AG09319 (cell line): ENCODE measurements at places on chromosomes 7 and 10.

GRCh38 chr7:2059964-2060700 lies 172.6 kb downstream of the MAD1L1 start:
- DNase-seq = no peak

DNA sequence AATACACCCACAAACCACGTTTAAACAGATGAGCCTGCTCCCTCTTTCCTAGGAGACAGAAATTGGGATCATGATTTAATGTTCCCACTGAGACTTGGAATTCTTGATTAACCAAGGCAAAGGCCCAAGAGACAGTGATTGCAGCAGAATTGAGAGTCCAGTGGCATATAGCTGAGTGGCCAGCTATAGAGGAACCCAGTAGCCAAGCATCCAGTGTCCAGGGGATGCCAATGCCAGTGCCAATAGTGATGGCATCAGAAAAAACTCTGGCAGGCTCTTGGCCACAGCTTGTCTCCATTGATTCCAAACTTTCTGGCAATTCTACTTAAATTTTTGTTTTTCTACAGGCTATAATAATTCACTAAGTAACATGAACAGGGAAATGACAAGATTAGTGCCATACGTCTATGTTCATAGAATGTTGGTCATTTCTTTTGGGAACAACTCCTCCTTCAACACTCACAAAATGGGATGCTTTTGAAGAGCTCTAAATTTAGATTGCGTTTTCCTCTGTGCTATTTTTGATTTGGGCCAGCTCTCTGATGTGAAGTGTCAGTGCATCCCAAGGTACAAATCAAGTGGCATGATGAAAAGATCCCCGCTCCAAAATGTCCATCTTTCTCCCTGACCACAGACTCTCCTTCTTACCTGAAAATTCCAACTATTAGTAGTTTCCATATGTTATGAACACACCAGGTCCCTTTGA lies 83.1 kb upstream of the A1CF start:
- DNase-seq = no peak

GRCh38 chr10:47294057-47294456 lies 5.9 kb upstream of the GDF10 start:
- DNase-seq = no peak

GRCh38 chr10:50604049-50604640 lies 19.6 kb downstream of the SGMS1 start:
- no peak for DNase-seq

GRCh38 chr10:14374745-14375445 lies 44.2 kb upstream of the FRMD4A start:
- DNase-seq = no peak

DNA sequence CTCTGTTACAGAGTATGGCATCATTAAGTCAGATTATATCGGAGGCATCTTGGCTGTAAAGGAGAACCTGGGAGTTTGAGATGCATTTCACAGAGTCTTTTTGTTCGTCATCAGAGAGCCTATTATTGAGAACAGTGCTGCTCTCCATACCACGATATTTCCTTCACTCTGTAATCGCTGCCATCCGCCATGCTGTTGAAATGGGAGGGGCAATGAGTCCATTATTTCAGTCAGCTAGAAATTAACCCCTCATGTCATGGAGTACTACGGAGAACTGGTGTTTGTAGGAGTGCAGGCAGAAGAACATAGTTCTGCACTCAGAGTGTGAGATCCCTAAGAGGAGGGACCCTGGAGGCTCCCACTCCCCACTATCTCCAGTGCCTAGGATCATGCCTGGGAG lies 59.2 kb downstream of the SLC16A12 start:
- no peak for DNase-seq

- peak; percentile 52 for DNase-seq
Observed at GRCh38 chr7:83936056-83936708, 258.4 kb downstream of the SEMA3A start.

DNA sequence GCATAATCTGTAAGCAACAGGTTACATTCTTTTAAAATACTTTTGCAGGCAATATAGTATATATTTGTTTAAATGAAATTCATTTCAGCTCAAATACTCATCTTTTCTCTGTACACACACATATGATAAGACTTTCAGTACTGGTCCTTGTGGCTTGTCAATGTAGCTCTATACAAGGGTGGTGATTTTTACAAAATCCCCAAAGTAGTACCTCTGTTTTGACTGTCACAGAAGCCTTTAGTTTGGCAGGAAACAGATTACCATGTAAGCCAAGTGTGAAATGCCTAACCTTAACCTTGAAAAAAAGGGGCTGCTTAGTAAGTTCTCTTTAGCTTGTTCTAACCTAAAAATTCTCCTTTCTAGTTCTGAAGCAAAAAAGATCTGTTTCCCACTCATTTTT lies 87.9 kb downstream of the KCND2 start:
- DNase-seq = no peak

GRCh38 chr7:86164827-86165226 lies 478.9 kb upstream of the GRM3 start:
- no peak for DNase-seq

DNA sequence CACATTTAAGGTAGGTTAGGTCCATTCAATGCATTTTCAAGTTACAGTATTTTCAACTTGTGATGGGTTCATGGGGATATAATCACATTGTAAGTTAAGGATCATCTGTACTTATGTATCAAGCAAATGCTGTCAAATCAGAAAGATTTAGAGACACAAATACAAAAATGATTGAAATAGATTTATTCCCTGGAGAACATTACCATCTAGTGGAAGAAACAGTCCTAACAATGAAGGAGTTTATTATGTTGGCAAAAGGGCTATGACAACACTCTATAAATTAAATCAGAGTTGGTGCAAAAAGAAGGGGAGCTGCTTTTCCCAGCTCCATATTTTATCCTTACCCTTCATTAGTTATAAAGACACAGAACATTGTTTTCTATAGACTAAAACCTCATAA lies 69.0 kb downstream of the PRSS58 start:
- DNase-seq = no peak

- DNase-seq = no peak
Observed at GRCh38 chr7:49333180-49333881, 409.0 kb downstream of the CDC14C start.

- DNase-seq = no peak
Observed at GRCh38 chr10:24237801-24238395, 29.0 kb downstream of the KIAA1217 start.

DNA sequence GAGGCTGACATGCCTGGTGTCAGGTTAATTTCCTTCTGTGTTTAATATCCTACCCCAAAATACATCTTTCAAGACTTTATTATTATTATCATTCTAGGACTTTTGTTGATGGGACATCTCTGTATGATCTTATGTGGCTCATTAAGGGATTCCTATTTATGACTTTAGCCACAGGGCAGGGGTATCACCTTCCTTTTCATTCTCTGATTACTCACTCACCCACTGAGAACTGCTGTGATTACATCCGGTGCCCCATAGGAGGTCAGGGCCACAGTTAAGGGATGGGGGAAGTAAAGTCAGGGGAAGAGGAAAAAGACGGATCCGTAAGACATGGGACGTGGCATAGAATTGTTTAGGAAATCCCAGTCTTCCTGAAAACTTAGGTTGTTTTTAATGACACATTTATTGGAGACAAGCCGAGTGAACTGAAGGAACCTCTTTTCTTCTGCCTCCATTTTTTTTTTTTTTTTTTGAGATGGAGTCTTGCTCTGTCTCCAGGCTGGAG lies 61.0 kb upstream of the PITRM1 start:
- no peak for DNase-seq

DNA sequence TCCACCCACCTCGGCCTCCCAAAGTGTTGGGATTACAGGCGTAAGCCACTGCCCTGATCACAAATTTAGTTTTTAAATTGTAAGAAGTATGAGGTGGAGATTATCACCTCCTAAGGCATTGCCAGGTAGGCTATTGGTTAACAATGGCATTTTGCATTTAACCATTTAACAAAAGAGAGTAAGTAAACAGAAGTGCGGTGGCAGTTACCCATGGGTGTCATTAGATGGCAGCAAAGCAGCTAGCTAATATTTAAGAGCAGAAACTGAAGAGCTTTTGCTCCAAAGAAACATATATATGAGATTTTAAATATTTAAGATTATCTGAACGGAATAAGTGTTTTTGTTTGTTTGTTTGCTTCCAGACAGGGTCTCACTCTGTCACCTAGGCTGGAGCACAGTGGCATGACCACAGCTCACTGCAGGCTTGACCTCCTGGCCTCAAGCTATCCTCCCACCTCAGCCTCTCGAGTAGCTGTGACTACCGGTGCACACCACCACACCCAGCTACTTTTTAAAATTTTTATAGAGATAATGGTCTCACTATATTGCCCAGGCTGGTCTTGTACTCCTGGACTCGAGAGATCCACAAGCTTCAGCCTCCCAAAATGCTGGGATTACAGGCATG lies 325.5 kb upstream of the C7orf33 start:
- DNase-seq = no peak

GRCh38 chr10:8183241-8183704 lies 128.8 kb downstream of the GATA3 start:
- DNase-seq = no peak

DNA sequence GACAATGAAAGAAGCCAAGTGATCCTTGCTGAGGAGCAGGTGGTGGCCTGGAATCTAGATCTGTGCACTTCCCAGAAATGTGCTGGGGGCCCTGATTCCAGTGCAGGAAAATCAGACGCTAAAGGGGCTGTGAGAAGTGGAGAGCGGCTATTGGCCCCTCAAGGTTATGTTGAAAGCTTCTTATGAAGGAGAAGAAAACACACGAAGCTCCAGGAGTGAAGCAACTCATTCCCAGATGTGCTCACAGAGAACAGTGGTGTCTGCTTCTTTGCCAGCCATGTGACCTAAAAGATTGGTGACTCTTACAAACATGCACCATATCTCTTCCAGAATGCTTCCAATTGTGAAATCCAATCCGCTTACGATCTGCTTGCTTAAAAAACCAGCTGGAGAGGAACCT lies 679.3 kb upstream of the IGFBP3 start:
- no peak for DNase-seq

GRCh38 chr7:34757570-34758110 lies 99.6 kb downstream of the NPSR1 start:
- no peak for DNase-seq

DNA sequence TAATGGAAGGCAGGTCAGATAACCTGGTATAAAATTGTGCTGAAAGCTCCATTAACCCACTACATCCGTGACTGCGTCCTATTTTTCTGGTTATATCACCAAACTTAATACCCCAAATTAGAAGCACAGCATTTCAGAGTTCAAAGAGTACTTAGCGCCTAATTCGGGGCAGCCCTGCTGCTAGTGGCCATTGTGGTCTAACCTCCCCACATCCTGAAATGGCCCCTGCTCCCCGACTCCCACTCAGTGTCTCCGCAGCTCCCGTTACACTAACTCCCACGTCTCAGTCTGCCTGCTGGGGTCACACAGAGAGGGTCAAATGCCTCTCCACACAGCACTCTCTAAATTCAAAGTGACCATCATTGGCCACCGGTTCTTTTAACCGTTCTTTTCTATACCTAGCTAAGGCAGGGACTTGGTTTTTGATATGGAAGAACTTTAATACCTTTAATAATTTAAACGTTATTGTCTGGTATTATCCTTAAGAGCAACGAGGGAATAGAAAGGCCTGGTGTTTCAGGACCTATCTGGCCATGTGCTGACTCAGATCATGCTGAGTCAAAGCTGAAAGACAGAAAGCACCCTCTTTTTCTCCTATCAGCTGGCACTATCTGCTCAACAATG lies 117.1 kb downstream of the KMT2E start:
- DNase-seq = no peak
